ENCODE measurements at places on chromosomes 11 and 22.
A peak's percentile ranks its signal among the peaks of the same experiment; 100 is the strongest.

- DNase-seq = no peak
These were observed 22.6 kb downstream of the MOV10L1 start for GRCh38 chr22:50112151-50113118.

DNA sequence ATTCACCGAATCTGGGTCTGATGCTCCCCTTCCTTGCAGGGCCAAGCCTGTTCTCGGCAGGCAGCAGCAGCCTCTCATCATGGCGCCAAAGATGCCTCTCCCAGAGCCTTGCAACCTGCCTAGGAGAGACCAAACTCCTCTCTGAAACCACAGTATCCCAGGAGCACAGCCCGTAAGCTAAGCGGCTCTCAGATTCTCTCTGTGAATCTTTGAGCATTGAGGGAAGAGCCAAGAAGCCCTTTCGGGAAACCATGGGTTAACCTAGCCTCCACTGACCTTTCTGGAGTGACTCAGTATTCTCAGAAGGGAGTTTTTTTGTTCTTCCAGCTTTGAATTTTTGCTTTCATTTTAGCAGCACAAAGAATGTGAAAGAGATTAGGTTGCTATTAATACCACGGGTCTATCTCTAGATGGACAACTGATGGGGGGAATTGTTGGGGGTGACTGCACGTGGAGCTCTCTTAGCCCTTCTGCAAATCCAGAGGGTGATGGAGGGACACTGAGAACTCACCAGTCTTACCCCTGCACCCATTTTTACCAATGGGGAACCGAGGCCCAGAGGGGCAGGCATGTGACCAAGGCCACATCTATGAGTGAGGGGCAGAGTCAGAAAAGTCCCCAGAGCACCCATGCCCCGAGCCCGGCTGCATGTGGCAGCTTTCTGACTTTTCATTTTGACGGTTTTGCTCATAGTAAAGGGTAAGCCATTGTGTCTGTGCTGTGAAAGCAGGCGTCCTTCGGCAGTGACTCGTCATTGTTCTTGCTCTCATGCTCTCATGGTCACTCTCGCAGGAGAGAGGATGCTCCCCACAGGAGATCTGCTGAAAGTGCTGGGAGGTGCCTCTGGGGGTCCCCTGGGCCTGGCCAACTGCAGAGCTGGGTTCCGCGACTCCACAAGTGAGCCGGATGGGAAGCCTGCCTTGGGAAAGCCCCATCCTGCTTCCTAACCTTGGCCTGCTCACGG, 36.0 kb downstream of the IRAG1 start:
- no peak for DNase-seq

- no peak for DNase-seq
These were observed 26.2 kb upstream of the LIN7C start for GRCh38 chr11:27532652-27533325.

DNA sequence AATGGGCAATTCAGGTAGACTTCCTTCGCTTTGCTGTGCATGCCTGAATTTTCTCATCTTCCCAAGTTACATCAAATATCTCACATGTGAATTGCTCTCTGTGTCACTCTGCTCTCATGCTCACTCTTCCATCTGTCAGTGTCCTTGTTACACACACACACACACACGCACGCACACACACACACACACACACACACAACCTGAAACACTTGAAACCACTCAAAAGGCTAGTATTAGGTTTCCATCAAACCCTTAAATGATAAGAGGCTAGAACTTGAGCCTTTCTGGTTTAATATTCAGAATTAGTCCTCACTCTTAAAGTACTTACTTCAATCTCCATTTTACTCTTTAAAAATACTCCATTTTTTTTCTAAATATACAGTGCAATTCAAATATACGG, 282.4 kb downstream of the C11orf87 start:
- no peak for DNase-seq

DNA sequence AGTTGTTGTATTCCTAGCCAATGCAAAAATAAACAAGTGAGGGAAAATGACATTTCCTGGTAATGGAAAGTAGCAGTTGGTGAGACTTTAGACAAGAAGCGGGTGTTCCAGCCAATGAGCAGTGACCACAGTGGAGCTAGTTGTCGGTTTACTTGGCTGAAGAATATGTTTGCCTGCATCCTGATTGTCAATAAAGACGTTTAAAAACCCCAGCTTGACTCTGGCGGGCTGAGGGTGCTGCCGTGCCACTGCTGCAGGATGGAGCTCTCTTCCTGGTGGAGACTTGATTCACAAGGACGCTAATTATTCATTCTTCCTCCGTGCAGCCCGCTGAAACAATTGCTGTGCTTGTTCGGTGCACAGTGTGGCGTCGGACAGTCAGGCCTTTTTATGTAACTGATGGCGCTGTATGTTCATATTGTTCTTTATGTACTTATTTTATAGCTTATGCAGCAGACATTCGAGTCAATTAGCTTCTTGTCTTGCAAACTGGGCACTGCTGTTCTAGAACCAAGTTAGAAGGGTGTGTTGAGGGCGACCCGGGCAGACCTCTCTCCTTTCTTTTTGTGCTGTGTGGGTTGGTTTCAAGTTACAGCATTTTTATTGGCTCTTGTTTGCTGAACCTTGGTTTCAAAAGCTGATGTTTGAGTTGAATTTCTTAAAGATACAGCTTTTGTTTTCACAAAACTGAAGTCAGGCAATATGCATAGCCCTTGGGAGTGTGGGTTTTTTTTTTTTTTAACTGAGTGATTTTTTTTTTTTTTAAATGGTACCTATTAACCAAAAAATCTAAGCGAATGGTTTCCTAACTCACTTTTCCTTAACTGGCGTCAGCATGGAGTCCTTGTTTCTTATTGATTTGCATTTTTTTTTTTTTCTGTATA, 153.9 kb downstream of the TEAD1 start:
- DNase-seq = no peak

- no peak for DNase-seq
These were observed 118.9 kb downstream of the MSANTD4 start for GRCh38 chr11:105903113-105903512.

- DNase-seq = no peak
These were observed 4.0 kb upstream of the FCHSD2 start for GRCh38 chr11:73145986-73146575.

DNA sequence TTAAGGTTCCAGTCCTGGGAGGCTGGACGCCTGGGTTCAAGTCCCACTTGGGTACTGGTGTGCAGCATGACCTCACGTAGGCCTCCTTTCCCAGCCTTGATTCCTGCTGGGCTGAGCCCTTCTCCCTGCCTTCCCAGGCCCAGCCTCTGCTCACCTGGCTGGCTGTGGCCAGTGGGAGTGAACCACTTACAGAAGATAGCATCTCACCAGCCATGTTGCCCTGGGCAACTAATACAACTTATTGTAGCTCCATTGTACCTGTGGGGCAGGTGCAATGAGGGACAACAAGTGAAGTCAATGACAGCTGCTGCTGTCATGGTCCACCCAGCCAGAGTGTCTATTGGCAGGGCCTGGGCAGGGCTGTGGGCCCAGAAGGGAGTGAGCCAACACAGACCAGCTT, 48.4 kb upstream of the MPEG1 start:
- no peak for DNase-seq

DNA sequence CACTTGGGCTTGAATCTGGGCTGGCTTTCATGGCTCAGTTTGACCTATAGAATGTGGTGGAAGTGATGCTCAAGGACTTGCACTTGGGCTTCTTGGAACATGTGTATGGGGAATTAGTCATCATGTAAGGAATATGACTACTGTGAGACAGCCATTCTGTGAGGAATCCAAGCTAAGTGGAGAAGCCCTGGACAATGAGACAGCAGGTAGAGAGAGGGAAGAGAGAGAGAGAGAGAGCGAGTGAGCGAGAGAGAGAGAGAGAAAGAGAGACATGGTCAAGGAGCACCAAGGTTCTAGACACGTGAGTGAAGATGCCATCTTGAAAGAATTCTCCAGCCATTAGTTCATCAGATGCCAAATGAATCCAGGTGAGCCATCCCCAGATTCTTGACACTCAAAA, 261.6 kb upstream of the SORL1-AS1 start:
- DNase-seq = no peak

DNA sequence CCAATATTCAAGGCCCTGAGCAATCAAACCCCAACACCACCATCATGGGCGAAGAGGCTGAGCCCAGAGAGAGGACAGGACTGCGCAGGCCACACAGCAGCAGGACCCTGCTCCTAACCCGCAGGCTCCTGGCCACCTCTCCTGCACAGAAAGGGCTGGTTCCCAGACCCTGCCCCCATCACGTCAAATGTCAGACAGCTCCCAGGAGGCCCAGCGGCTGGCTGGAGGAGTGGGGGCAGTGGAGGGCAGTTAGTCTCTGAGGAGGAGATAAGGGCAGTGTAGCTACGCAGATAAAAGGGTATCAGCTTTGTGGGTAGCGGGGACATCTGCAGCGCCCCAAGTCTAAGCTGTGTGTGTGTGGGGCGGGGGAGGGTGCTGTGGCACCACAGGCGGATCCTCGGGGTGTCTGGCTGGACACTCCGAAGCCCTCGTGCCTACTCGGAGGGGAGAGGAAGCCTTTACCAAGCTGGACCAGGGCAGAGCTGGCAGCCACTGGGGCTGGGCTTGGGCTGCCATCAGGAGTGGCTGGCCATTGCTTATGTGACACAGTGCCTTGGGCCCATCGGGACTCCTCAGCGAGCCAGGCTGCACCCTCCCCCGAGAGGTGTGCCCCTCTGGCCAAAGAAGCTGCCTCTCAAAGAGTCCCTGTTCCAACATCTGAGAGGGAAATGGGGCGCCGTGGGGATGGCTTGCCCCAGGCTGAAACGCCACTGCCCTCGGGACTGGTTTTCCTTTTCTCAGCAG, 21.5 kb downstream of the FADS3 start:
- no peak for DNase-seq

DNA sequence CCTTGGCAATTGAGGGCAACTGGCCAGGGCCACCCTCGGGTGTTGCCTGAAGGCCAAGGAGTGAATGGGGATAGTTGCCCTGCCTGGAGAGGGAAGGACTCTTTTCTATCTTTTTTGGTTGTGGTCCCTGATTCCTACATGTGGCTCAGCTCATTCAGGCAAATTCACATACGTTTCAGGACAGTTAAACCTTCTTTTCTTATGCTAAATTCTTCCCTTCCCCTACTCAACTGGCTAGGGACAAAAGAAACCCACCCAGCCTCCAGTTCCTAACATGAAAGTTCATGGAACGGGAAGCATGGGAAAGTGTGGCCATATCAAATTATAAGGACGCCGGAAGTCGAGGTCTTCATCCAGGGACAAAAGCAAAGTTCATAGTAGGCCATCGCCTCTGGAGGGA, 26.3 kb upstream of the APLNR start:
- no peak for DNase-seq

DNA sequence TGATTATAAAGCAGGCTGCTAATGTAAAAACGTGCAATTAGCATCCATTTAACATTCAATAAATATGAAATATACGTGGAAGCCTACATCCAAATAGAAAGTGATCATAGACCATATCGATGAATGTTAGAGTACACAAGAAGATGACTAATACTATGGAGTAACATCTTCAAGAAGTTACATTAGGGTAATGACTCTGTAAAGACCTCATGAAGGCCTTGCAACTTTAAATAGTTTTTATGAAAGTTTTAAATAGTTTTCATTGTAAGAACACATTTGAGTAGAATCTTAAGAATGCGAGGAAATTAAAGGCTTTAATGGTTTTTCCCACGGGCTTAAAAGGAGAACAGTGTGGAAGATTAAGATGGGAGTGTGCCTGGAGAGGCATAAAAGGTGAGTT, 1.4 kb downstream of the TRIM34 start:
- no peak for DNase-seq

- no peak for DNase-seq
These were observed 79.0 kb downstream of the APIP start for GRCh38 chr11:34836958-34837856.

- DNase-seq = no peak
These were observed 31.0 kb downstream of the TMPRSS5 start for GRCh38 chr11:113675003-113675561.

DNA sequence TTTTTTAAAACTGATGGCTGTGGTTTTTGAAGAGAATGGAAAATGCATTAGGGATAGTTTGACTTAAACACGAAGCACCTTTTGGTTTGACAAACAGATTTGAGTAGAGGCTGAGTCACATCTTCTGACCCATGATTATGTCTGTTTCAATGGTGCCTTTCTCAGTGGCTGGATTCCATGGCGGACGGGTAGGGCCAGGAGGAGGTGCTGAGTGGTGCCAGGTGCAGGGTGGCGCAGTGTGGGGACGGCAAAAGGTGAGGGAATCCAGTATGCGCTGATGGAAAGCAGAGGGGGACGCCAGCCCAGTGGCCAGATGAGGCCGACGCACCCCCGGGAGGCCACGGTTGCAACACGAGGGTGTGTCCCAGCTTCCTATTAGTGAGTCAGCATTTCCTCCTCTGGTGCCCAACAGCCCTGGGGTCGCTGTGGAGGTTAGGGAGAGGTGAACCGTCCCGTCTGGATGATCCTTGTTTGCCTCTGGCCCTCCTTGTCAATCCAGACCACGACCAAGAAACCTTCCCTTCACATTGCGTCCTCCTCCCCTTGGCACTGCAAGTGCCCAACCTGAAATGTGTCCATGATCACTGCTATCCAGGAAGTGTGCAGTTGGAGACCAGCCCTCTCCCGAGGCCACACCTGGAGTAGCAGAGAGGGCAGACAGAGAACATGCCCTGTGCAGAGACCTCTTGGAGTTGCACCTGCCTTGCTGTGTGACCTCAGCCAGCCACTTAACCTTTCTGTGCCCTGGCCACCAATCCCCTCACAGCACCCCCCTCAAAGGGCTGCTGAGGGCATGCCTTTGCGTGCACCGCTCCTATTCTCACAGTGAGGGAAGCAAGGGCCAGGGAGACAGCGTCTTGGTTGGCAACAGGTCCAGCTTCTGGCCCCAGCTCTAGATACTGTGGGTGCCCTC, 32.5 kb upstream of the ATXN10 start:
- DNase-seq = peak; percentile 42

Measured in CD4-positive, alpha-beta T cell treated with Interleukin-15 for 1 hour (primary cell).